ENCODE measurements at places on chromosomes 4 and X.

DNA sequence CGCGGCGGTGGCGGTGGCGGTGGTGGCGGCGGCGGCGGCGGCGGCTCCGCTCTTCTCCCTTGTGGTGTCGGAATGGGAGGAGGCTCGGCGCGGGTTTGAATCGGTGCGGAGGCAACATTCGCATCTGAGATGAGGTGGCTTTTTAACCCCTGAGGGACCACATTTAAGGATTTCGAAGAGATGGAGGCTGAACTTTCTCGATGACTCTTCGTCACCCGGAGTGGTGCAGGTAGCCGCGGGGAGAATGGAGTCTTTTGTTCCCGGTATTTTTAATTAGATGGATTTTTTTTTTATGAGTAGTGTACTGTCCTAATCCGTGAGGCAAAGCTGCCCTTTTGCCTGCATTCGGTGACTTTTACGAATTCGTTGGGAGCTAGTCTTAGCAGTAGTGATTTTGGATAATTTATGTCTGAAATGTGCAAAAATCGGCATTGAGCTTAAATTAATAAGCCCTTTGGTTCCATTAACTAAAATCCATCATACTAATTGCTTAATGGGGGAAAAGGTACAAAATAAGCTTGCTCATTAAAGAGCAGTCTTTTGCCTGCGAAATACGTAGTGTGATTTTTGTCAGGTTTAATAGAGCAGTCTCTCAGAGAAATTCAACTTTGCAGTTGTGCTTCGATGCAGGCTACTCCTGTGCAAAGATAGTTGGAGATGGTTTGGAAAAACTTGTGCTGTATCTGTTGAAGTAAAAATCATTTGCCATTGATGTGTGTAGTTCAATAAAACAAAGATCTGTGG is 206.2 kb downstream of the TENM3 start:
- DNase-seq, result no peak

- no peak for DNase-seq
Measured at GRCh38 chr4:61714387-61714911, 514.3 kb downstream of the ADGRL3 start.

DNA sequence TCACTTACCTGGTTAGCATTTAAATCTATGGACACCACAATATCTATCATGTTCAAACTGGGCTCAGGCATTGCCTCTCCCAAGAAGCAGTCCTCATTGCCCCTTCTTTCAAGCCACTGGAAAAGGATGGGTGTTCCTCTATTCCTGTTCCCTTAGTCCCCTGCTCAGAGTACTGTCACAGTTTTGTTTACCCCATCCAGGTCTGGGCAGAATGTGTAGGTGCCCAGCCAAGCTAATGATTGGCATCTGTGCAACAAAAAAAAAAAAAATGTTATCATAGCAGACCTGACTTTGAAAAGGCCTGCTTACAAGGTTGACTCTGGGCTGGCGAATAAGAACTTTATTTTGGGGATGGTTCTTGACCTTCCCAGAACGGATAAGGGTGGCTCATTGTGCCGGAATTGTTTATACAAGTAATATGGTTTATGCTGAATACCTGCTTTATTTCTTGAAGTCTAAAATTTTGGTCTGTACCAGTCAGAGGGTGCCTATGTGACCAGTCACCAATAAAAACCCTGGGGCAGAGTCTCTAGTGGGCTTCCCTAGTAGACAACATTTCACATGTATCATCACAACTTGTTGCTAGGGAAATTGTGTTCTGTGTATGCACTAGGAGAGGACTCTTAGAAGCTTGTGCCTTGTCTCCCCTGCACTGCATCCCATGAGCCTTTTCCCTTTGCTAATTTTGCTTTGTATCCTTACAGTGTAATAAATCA is 47.9 kb downstream of the JADE3 start:
- DNase-seq, result no peak

DNA sequence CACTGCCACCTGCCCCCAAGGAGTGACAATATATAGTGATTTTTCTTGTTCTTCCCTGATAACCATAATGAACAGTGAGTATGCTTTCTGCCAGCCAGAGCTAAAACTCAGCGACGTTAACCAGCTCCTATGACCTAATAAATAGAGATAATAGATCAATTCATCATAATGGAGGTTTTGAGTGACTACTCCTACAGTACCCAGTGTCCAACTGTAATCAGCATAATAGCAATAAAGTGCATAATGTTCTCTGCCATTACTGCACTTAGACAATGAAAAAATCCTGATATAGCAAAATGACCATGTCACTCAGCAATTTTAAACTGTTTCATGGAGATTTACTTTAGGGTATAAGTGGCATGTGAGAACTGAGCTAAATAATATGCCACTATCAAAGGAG is 20.7 kb upstream of the TXLNG start:
- DNase-seq, result no peak

- no peak for DNase-seq
Measured at GRCh38 chrX:20373063-20373462, 106.4 kb upstream of the RPS6KA3 start.

DNA sequence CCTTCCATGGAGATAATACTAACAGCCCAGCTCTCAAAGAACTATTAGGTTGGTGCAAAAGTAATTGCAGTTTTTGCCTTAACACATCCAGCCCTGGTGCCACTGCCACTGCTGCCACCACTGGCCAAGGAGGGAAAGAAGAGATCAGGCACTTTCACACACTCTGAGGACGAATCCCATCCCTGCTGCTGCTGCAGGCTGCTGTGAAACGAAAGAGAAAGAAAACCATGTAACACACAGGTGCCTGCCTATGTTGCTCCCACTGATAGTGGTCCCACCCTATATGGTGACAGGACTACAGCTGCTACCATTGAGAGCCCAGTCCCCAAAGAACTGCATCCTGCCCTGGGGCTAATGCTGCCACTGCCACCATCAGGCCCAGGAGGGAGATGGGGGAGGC is 35.1 kb downstream of the TMLHE start:
- no peak for DNase-seq

DNA sequence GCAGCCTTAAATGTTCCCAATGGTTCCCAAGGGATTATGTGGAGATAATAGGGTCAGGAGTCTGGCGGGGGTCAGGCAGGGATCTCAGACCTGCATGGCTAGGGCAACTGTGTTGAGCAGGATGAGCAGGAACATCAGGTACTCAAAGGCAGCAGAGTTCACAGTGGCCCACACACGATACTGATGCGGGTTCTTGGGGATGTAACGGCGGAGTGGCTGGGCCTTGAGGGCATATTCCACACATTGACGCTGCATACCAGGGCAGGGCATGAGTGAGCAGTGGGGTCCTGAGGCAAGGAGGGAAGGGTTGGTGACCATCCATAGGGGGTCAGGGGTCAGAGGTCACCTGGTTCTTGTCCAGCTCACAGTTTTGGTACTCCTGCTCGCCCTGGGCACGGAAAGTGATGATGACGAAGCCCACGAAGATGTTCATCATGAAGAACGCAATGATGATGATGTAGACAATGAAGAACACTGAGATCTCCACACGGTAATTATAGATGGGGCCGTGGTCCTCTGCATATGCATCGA is 15.1 kb upstream of the SYP start:
- DNase-seq, result no peak

DNA sequence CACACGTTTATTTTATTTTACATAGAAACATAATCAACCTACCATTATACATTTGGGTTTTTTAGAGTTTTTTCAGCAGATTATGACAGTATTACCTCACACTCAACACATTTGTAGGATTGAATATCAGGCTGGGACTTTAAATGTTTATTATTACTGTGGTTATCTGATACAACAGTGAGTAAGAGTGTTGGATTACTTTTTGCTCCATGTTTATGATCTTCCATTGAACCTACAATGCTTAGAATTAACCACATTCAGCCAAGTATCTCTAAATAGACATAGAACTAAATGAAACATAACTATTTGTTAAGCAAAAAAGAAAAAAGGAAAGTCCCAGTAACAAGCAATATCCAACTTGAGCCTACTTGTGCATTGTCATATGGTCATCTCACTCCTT is 607.4 kb upstream of the PITX2 start:
- DNase-seq, result peak; percentile 41

GRCh38 chr4:186297013-186297645 is 31.1 kb downstream of the F11 start:
- peak; percentile 60 for DNase-seq

DNA sequence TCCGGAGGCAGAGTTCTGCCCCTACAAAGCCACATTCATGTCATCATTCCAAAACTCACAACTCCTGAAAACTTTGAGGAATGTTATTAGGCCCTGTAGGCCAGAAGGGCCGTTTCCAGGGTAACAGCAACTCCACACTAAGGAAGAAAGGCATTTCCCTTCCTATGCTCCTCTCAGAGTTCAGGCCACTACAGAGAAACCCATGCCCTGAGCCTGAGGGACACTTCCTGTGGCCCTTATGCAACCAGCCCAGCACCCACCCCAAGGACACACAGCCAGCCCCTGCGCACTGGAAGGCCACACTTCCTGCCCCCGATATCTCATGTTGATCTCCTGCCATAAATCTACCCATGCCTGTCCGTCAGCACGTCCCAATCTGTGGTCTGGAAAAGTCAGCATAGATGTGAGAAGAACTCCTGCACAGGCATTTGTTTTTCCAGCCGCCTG is 289.3 kb downstream of the BCOR start:
- DNase-seq, result peak; percentile 91

DNA sequence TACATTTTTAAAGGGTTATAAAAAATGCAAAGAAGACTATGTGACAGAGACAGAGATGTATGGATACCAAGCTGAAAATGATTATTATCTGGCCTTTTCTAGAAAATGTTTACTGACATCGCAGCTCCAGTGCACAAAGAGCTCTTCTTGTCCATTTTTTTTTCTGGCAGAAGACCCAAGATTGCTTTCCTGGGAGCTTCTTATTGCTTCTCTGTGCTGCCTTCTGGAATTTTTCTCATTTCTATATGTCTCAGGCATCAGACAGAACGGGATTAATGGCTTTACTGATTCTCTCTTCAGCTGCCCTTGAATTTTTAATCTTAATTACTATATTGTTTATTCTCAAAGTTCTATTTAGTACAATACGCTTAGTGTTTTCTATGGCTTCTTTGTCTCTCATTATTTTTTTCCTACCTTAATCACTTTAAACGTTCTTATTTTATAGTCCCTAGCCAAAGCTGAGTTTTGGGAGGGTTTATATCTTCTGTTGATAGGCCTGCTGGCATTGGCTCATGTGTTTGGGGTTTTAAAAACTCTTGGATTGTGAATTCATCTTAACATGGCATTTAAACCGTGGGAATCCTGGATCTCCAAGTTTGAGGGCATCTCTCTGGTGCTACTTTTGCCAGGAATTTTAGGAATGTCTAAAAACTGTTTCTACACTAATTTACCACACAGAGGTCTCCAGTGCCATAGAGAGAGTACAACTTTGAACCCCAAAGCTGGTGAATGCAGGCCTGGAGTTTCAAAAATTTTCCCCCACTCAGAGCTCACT is 138.9 kb upstream of the LNX1 start:
- DNase-seq, result peak; percentile 32

GRCh38 chr4:170949084-170949483 is 859.3 kb upstream of the AADAT start:
- no peak for DNase-seq

- no peak for DNase-seq
Measured at GRCh38 chrX:153521034-153521433, 3.6 kb downstream of the ATP2B3 start.
